ENCODE measurements at places on chromosomes 3 and 15. TPM values are rescaled to one million over a fixed set of nuclear protein-coding genes. Genes with fewer than 3 reads are reported as not detected.

DNA sequence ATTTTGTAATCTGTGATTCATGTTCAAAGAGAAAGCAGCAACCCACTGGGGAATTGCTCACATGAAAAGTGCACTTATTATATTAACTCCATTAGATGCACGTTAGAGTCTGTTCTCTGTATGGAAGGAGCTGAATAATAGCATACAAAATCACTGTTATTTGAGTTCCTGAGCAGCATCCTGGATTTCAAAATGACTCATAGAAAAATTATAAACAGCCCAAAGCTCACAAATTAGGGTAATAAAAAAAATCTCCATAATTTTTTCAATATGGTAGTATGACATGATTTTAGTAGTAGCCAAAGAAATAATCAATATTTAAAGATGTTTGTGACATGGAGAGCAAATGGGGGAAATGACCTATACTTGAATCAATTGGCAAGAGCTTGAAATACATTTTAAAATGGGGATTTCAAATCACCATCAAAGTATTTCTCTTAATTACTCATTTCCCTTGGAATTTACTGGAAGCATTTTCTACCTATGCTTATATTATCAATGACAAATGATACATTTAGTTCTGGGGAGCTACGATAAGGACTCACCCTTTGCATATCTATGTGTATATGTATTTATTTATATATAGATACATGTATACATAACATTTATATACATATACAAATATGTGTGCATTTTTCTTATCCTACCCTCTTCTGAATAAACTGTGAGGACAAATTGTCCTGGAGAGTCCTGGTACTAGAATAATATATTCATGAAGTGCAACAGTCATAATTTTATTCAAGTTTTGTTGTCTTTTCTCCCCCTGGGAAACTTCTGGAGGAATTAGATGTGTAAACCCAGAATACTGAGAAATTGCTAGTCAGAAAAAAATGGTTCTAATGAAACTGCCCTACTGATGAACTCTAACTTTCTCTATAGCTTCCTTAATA is 116.3 kb downstream of the RPL22L1 start:
- DNase-seq = no peak

GRCh38 chr3:52544937-52545336 is 8.5 kb downstream of the UQCC5 start:
- no peak for DNase-seq

GRCh38 chr3:58135712-58136543 is 74.8 kb downstream of the DNASE1L3 start:
- DNase-seq = no peak

- peak; percentile 87 for DNase-seq
Observed at GRCh38 chr15:31867536-31868442, 162.5 kb upstream of the CHRNA7 start.

DNA sequence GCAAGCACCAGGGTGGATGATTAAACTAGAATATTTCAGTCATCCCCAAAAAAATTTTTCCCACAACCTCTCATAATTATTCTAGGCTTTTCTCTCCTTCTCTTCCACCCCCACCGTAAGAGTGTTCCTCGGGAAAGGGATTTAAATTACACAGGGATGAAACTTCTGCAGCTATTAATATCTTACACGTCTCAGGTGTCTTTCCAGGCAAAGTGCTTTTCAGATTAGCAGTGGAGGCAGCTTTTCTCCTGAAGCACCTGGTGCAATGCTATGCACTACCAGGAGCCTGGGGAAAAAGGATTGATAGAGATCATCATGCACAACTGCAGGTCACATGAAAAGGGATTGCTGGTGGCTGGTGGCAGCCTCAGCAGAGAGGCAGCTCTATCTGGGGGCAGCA is 250.4 kb downstream of the NTRK3 start:
- no peak for DNase-seq

- no peak for DNase-seq
Observed at GRCh38 chr3:54345847-54346375, 223.6 kb downstream of the CACNA2D3 start.

GRCh38 chr15:20106026-20106425 is 435.6 kb downstream of the GOLGA6L6 start:
- peak; percentile 43 for DNase-seq

GRCh38 chr15:68691705-68692104 is 112.9 kb downstream of the CORO2B start:
- DNase-seq = no peak

- no peak for DNase-seq
Observed at GRCh38 chr15:78838489-78838888, 27.2 kb upstream of the ADAMTS7 start.

DNA sequence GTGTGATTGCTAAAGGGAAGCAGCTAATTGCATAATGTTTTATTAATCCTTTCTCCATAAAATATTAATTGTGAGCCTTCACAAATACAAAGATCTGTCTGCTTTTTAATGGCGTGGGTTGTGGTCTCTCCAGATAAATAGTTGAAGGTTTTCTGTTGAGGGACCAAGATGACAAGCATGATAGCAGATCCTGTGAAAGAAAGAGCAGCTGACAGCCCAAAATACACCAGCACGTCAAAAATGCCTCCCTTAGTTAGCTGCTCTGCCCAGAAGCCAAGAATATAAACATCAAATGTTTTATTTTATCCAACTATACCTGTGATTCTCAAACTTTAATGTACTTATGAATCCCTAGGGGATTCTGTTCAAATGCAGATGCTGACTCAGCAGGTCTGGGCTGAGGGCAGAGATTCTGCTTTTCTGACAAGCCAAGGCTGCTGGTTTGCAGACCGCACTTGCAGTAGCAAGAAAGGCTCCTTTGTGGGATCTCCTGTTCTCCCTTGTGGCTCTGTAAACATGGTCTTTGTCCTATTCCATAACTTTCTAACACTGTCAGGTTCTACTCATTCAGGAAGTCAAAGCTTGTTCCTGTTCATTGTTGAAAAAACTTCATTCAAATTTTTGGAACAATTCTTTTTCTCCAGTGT is 119.1 kb upstream of the SLC25A36 start:
- DNase-seq = no peak

- no peak for DNase-seq
Observed at GRCh38 chr3:66789580-66790237, 208.4 kb upstream of the KBTBD8 start.

GRCh38 chr3:50567011-50567385 is 549 bp downstream of the C3orf18 start:
- no peak for DNase-seq

DNA sequence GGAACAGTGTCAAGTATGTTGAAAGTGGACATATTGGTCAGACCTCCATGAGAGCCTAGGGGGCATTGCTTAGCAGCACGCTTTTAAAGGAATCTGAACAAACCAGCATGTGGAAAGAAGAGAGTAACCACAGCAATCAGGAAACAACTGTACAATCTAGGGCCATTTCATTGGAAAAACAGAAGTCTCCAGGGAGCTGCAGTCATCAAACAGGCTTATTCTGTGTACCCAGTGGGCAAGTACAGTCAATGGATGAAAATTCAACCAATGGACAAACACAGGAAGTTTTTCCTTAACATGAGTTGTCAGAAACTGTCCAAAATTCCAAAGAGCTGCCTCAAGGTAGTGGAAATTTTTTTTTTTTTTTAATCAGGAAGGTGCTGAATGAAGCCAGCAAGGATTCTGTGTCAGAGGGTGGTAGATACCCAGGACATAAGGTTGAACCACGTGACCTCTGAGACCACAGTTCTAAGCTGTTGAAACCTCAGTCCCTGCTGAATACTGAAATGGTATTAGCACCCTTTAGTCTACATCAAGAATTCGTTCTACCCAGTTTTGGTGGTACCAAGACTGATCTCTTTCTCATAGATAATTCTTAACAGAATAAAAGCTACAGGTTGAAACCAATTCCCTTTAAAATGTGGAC is 4.4 kb upstream of the DLG1 start:
- no peak for DNase-seq

GRCh38 chr3:5499404-5499803 is 311.9 kb downstream of the EDEM1 start:
- no peak for DNase-seq

- peak; percentile 81 for DNase-seq
Observed at GRCh38 chr3:46695177-46695961, 1.9 kb upstream of the ALS2CL start.

Gene LRRC58
- total RNA-seq = 28.1 TPM

Gene SLC28A1
- not detected for total RNA-seq

Gene AQR
- 50.2 TPM for total RNA-seq

Gene ALDH1A2
- 0.57 TPM for total RNA-seq

Gene USP4
- 96.9 TPM for total RNA-seq

Gene RLBP1
- not detected for total RNA-seq

Gene GRAMD2A
- 0.21 TPM for total RNA-seq

Gene LSAMP
- not detected for total RNA-seq

Gene GOLGA6L10
- total RNA-seq = 0.76 TPM

Gene GOLGA8G
- total RNA-seq = not detected

Gene PPP1R14D
- not detected for total RNA-seq

Gene ARHGAP31
- 11.0 TPM for total RNA-seq

Gene ECT2
- 40.4 TPM for total RNA-seq
